Spleen (tissue), 13 donors: ENCODE measurements at places on chromosomes 7 and 10. TPM values are rescaled to one million over a fixed set of nuclear protein-coding genes. Genes with fewer than 3 reads are reported as not detected.
A peak's percentile ranks its signal among the peaks of the same experiment; 100 is the strongest.

DNA sequence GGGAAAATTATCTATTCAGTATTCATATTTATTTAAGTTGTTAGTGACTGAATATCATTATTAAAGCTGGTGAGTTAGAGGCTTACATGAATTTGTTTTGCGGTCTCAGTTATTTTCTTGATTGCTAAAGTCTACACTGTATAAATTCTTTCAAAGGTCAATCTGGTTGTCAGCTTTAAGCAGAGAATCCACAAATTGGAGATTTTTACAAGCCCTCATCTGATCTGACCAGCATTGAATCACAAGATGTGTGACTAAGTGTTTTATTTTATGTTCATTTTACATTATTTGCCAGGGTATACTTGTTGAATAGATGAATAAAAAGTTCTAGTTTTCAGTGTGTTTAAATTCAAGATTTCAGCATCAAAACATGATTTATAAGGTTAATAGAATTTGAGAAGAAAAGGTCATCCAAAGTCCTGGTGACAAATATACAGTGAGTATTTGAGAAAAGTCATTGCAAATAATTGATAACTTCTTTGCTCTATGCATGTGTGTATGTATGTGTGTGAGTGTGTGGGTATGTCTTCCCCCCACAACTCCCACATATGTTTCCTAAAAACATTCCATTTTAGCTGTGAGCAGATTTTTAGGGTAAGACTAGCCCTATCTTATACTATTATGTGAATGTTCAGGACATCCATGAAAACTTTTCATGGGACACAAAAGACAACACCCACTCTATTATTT lies 4.4 kb downstream of the SEMA3A start:
- DNase-seq = no peak
- H3K4me3 ChIP-seq = no peak overlapping the region
- no peaks in the 10 kb centered on the region for H3K27me3 ChIP-seq
- H3K36me3 ChIP-seq = no peaks in the 10 kb centered on the region

GRCh38 chr7:99642027-99642426 lies 25.3 kb downstream of the ZSCAN25 start:
- no peak for DNase-seq
- no peak overlapping the region for H3K27ac ChIP-seq
- no peaks in the 10 kb centered on the region for H3K27me3 ChIP-seq

DNA sequence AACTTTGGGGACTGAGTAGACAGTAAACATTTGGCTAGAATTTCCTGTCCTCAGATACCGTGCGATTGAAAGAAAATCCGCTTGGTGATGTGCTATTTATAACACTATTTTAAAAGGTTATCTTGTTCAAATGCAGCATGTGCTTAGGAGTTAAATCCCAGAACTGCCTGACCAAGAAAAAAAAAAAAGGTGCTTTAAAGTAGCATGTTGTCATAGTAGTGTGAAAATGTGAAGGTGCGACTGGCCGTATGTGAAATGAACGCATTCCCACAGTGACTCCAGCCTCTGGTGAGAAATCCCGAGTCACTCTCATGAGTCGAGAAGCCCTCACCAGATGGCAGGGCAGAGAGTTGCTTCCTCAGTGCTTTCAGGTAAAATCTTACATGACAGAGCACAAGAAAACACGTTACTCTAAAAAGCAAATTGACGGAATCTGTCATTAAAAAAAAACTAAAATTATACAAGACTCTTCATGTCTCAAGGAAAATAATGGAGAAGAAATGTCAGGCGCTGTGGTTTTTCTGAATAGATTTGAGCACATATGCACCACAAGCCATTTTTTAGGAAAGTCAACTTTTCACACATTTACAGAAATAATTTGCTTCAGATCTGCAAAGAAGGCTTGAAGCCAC lies 18.4 kb upstream of the KLF6 start:
- no peak overlapping the region for H3K4me3 ChIP-seq
- H3K36me3 ChIP-seq = no peaks in the 10 kb centered on the region
- peak overlapping the region; percentile 83 for H3K27ac ChIP-seq
- DNase-seq = no peak
- H3K4me1 ChIP-seq = peaks cover 36% of the 10 kb centered on the region
- H3K27me3 ChIP-seq = no peaks in the 10 kb centered on the region

- no peak overlapping the region for H3K27ac ChIP-seq
- no peaks in the 10 kb centered on the region for H3K36me3 ChIP-seq
- DNase-seq = no peak
These were observed 93.3 kb downstream of the CUL2 start for GRCh38 chr10:34996843-34997242.

- peak overlapping the region; percentile 38 for H3K27ac ChIP-seq
- peaks cover 8% of the 10 kb centered on the region for H3K27me3 ChIP-seq
- H3K4me3 ChIP-seq = no peak overlapping the region
- no peaks in the 10 kb centered on the region for H3K36me3 ChIP-seq
These were observed 47.3 kb upstream of the NPTX2 start for GRCh38 chr7:98569691-98570337.

- no peak overlapping the region for H3K27ac ChIP-seq
- DNase-seq = no peak
- peaks cover 20% of the 10 kb centered on the region for H3K36me3 ChIP-seq
These were observed 78.7 kb downstream of the BEND7 start for GRCh38 chr10:13450069-13450468.

- H3K36me3 ChIP-seq = no peaks in the 10 kb centered on the region
- H3K4me1 ChIP-seq = no peaks in the 10 kb centered on the region
- H3K4me3 ChIP-seq = no peak overlapping the region
- H3K27me3 ChIP-seq = no peaks in the 10 kb centered on the region
These were observed 9.4 kb downstream of the MPP7 start for GRCh38 chr10:28293236-28294168.

- H3K36me3 ChIP-seq = no peaks in the 10 kb centered on the region
- no peaks in the 10 kb centered on the region for H3K27me3 ChIP-seq
- no peak overlapping the region for H3K4me3 ChIP-seq
- DNase-seq = no peak
- no peaks in the 10 kb centered on the region for H3K4me1 ChIP-seq
- H3K27ac ChIP-seq = no peak overlapping the region
These were observed 270.5 kb downstream of the POU6F2 start for GRCh38 chr7:39248041-39248691.

DNA sequence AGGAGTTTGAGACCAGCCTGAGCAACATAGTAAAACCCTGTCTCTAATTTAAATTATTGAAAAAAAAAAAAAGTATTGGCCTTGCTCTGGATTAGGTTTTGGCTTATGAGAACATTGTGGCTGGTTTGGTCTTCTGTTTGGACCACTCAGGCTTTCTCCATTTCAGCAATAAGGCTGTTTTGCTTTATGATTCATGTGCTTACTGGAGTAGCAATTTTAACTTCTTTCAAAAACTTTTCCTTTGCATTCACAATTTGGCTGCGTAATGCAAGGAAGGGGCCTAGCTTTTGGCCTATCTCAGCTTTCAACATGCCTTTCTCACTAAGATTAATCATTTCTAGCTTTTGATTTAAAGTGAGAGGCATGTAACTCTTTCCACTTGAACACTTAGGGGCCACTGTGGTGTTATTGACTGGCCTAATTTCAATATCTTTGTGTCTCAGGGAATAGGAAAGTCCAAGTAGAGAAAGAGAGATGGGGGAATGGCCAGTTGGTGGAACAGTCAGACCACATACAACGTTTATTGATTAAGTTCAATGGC lies 38.0 kb upstream of the SRPK2 start:
- peaks cover 13% of the 10 kb centered on the region for H3K4me1 ChIP-seq
- DNase-seq = no peak
- no peak overlapping the region for H3K4me3 ChIP-seq

DNA sequence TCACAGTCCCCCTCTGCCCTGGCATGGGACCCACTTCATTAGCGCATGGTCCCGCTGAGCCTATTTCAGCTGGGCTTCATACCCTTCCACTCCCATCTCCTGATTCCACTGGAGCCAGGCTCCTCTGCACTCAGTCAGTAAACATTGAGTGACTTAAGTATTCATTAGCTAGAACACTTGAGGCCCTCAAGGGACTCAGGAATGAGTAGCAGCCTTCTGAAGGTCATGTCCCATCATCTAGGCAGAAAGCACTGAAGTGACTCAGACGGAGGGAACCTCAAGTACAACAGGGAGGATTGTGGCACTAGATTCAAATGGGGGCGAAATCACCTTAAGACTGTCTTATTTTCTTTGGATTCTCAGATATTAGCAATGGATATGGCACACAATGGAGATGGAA lies 186.6 kb upstream of the INHBA start:
- H3K36me3 ChIP-seq = no peaks in the 10 kb centered on the region
- DNase-seq = no peak
- no peak overlapping the region for H3K4me3 ChIP-seq

DNA sequence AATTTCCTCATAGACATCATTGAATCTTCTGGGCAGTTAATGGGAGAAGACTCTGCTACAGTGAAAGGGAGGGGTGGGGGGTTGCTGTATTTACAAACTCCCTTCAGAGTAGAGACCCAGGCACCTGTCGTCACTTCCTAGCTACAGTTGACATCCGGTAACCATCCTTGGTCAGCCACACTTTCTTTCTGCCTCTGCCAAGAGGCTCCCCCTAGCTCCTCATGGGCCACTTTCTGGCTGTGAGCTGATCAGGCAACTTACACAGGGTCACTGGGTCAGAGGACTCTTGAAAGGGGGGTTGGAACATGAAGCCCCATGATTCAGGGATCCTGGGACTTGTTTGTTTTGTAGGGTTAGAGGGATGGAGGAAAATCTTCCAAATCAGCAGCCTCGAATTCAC lies 1.2 kb downstream of the TECPR1 start:
- no peaks in the 10 kb centered on the region for H3K27me3 ChIP-seq
- peak overlapping the region; percentile 64 for H3K4me3 ChIP-seq
- no peak for DNase-seq
- H3K36me3 ChIP-seq = peaks cover 44% of the 10 kb centered on the region
- H3K27ac ChIP-seq = peak overlapping the region; percentile 81

DNA sequence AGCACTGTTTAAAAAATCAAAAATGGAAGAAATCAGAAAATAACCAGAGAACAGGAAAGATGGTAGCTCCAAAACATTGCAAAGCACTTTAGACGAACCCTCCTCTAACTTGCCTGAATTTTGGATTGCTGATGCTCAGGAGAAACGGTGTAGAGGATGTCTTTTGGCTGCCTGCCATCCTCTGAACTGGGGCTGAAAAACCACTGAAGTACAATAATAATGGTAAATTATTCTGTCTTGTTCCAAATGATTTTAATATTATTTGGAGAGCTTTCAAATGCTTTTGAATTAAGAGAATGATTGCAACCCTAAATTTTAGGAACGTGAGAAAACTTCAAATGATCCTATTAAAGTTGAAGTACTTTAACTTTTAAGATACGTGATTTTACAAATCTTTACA lies 167.3 kb upstream of the SLC13A1 start:
- H3K27me3 ChIP-seq = no peaks in the 10 kb centered on the region
- H3K4me3 ChIP-seq = no peak overlapping the region
- H3K4me1 ChIP-seq = no peaks in the 10 kb centered on the region
- no peak for DNase-seq

- peaks cover under 1% of the 10 kb centered on the region for H3K36me3 ChIP-seq
- H3K4me3 ChIP-seq = no peak overlapping the region
- no peaks in the 10 kb centered on the region for H3K27me3 ChIP-seq
These were observed 90.2 kb downstream of the DLG5 start for GRCh38 chr10:77836299-77836820.

DNA sequence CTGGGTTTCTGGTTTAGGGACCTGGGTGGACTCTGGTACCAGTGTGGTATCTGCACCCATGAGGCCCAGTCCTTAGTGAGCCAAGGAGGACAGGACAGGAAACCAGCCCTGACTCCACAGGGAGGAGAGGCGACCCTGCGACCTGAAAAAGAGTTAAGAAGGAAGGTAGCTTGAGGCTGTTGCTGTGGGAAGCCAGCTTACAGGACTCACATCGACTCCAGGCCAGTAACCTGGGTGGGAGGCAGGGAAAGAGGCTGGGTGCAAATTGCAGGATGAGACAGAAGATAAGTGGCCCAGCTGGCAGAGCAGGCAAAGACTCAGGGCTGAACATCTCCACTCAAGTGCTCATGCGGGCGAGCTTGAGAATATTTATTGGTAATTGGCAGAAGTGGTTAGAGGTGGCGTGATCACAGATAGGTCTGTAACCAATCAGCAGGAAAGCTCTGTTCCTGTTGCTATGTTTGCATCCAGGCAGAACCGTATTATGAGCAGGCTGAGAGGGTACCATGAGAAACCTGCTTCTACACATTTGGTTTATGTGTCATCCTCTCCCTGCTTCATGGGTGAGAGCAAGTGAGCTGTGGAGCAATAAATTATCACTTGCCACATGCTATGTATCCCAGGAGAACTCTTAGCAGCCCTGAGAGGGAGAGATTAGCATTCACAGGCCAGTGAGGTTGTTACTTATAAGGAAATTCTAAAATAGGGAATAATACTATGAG lies 11.0 kb downstream of the TLL2 start:
- no peak overlapping the region for H3K27ac ChIP-seq
- H3K36me3 ChIP-seq = no peaks in the 10 kb centered on the region
- no peaks in the 10 kb centered on the region for H3K27me3 ChIP-seq

Gene ZNF680
- total RNA-seq = 26.7 TPM

GRCh38 chr7:114843102-114843501 lies 78.8 kb upstream of the MDFIC start:
- H3K4me3 ChIP-seq = no peak overlapping the region
- H3K36me3 ChIP-seq = no peaks in the 10 kb centered on the region
- no peak for DNase-seq
- H3K27ac ChIP-seq = no peak overlapping the region

Gene WASL
- total RNA-seq = 23.8 TPM

Gene POLR1F
- 12.6 TPM for total RNA-seq

- no peak overlapping the region for H3K27ac ChIP-seq
- H3K4me1 ChIP-seq = no peaks in the 10 kb centered on the region
- no peaks in the 10 kb centered on the region for H3K27me3 ChIP-seq
- no peaks in the 10 kb centered on the region for H3K36me3 ChIP-seq
- no peak for DNase-seq
- H3K4me3 ChIP-seq = no peak overlapping the region
These were observed 141.9 kb upstream of the RHEB start for GRCh38 chr7:151661587-151661986.

- no peak overlapping the region for H3K4me3 ChIP-seq
- H3K27ac ChIP-seq = no peak overlapping the region
- no peak for DNase-seq
- H3K27me3 ChIP-seq = no peaks in the 10 kb centered on the region
- no peaks in the 10 kb centered on the region for H3K36me3 ChIP-seq
These were observed 356.6 kb upstream of the ZMIZ1 start for GRCh38 chr10:78712147-78712546.
